Activated CD8-positive, alpha-beta memory T cell treated with anti-CD3 and anti-CD28 coated beads, Interleukin-2, amount 50 U/mL, for 48 hours (primary cell): ENCODE measurements at places on chromosomes 2 and 18.

DNA sequence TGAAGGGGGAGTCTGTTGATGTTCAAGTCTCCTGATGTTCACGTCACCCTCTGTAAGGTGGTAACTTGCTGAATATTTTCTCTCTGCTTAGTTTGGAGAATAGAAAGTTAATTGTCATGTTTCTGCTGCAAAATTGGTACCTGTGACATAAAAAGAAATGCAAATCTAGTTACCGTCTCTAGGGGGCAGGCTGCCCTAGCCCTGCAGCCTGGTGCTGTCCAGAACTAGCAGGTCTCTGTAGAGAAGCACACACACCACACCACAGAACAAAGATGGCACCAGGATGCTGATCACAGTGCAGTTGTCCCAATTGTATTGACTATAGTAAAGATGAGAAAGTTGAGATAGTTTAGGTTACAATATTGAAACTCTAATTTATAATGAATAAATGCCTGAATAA lies 47.0 kb downstream of the SLC9A4 start:
- DNase-seq = no peak

DNA sequence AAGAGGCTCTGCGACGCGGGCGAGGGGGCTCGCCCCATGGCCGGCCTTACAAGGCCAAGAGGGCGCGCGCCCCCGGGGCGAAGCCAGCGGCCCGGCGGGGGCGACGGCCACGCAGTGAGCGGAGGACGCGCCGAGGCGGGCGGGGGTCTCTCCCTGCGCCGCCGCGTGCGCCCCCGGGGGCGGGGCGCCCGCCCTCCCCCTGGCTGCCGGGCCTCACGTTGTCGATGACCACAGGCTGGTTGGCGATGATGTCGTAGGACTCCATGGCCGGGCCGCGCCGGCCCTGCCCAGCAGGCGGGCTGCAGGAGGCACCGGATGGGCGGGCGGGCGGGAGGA lies 250 bp downstream of the ACTR1B start:
- no peak for DNase-seq

DNA sequence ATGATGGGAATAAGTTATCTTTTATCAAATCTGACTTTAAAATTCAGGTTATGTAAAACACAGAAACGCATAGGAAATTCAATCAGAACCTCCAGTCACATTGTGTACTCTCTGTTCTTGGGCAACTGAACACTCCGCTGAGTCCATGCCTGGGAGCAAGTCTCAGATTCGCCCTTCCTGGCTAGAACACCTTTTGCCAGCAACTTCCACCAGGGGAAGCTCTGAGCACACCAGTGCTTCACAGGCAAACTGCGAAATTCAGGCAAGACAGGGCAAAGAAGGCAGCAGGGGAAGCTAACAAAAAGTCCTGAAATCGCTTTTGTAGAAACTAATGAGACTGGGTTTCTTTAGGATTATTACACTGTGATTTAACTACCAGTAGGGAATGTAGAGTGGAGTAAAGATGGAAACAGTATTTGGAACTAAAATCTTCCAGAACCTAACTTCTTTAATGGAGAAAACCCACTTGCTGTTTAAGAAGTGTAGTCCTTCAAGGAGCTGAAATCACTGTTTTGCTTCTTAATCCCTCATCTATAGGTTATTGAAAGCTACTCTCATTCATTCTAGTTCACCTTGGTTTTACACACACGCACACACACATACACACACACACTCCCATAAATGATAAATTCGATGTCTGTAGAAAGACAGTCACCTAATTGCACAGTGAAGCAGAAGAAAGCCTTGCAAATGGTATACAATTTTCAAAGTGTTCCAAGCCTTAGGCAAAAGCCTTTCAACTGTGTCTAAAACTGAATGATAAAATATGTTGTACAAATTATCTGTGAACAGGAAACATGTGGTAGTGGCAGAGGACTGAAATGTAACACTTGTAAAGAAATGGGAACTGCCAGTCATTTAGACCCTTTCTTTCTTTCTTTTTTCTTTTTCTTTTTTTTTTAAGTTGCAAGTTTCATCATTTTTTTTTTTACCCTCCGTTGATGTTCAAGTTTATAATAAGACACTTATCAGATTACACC lies 214.5 kb downstream of the TMEM182 start:
- DNase-seq = no peak

DNA sequence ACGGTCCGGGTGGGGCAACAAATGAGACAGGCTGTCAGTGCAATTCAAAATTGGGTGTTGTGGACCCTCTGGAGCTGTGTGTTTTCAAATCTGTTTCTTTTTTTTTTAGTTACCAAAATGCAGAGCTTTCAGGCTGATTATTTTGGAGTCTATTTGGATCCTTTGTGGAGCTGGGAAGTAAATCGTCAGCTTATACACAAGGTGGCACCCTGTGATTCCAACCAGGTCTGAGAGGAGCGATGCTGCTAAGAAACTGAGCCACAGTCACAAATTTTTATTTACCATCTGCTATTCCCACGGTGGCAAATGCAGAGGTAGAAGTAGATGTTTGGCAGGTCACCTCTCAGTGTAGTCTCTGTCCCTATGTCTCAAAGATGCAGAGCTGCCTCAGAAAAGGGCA lies 3.8 kb upstream of the EPC2 start:
- DNase-seq = no peak

DNA sequence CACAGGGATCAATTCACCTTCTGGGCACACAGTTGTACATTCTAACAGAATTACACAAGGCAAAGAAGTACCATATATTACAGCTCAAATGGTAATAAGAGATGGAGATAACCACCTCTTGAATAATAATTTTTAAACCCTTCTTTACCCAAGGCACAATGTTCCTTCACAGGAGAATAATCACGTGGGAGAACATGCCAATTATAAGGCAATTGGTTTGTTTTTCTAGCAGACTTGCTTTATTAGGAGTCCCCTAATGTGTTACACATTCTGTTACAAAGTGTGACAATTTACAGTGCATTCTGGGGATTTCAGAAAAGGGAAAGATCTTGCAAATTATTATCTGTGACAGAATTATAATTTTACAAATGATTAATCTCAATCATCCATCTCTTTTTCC lies 380.3 kb downstream of the RND3 start:
- DNase-seq = no peak

DNA sequence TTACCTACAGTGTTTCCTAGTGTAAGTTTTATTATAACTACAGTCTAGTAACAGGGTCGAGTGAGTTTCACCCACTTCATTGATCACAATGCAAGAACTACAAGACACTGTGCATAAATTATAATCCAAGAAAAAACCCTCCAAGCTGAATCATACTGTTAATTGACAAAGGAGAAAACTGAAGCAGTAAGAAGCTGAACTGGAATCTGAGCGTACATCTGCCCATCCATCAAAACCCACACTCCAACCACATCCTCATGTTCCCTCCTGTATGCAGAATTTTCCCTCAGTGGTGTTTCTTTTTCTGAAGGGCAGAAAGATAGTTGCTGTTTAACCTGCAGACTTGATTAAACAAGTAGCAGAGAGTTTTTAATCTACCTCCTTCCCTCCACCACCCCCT lies 49.5 kb upstream of the KIDINS220 start:
- no peak for DNase-seq

GRCh38 chr2:223725494-223725893 lies 111.9 kb downstream of the AP1S3 start:
- DNase-seq = no peak

DNA sequence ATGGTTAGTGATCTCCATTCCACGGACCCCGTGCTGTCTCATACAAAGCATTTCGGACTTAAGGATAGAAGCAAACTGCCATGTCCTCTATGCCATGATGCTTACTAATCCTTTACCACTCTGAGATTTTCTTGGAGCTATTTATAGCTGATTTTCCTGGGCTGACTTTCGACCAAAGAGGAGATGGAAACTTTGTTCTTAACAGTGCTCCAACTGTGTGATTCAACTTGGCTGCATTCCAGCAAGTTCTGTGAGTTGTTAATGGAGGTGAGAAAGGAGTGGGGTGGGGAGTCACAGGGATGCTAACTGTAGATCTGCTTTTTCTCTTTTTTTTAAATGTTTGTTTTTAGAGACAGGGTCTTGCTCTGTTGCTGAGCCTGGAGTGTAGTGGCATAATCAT lies 45.5 kb upstream of the MSH2 start:
- DNase-seq = no peak

DNA sequence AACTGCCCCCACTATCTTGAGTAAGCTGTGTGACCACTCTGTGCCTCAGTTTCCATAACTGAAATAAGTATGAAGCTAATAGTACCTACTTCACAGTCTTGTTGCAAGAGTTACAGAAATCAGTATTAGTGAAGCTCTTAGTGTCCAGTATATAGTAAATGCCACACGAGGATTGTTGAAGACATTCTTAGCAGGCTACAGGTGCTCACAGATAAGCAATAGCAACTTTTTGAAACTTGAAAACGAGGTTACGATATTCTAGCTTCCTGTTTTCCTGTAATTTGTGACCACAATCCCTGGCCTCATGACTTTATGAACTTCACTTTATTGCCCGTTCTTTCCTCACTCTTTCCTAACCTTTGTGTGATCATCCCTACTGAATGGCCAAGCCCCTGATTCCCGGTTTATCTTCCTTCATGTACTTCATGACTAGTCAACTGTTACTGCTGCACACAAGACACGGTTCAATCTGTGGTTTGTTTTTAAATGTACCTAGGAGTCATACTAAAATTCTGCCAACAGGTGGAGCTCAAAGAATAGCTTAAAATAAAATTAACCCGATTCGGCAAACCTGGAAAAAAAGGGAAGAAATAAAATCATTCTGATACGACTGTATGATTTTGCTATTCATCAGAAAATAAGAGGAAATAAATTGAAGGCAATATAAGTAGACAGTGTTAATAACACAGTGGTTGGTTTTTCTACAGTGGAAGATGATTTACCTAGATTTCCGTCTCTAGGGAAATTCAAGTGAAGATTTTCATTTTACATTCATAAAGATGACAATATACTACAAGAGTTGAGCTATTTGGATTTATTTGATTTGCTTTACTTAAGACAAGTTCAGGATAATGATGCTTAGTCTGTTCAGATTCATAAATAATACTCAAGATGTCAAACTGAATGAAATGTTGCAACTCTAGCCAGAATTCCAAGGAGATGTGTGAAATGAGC lies 38.1 kb upstream of the STAT1 start:
- no peak for DNase-seq

GRCh38 chr2:200345975-200346374 lies 39.5 kb downstream of the SPATS2L start:
- no peak for DNase-seq

DNA sequence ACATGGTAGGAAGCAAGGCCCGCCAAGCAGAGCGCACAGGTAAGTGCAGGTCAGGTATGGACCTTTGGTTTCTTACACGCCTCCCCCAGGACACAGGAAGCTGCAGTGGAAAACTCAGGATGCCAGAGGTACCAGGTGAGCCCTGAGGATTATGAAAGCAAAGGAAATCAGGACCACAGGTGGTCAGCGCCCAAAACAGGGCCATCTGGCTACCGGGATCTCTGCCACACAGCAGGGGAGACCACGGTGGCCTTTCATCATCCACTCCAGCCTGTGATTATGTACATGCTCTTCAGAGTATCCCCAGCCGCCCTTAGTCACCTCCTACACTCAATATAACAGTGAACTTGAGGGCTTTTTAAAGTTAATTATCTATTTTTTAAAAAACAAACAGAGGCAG lies 125.5 kb upstream of the EPC2 start:
- no peak for DNase-seq
